Heart left ventricle (tissue), 16 donors: ENCODE measurements at places on chromosomes 5 and 9.

DNA sequence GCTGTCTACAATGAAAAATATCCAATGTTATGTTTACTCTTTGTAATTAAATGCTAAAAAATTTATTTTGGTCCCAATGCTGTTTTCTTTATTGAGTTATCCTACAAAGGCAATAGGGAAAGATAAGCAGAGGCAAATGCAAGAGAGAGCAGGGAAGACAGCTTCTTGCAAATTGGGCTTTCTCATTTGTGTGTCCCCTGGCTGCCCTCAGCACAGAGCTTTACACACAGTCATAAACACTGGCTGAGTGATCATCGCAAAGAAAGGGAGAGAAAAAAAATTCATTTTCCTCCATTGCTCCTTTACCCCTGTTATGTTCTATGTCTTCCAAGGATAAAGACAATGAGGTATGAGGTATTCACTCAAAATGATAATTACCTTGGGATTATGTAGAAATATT, 2.3 kb upstream of the TSSK1B start:
- no peak for DNase-seq

GRCh38 chr5:176959051-176959450, 47.5 kb downstream of the UIMC1 start:
- DNase-seq: no peak

GRCh38 chr5:39654715-39655114, 229.9 kb upstream of the DAB2 start:
- no peak for DNase-seq

DNA sequence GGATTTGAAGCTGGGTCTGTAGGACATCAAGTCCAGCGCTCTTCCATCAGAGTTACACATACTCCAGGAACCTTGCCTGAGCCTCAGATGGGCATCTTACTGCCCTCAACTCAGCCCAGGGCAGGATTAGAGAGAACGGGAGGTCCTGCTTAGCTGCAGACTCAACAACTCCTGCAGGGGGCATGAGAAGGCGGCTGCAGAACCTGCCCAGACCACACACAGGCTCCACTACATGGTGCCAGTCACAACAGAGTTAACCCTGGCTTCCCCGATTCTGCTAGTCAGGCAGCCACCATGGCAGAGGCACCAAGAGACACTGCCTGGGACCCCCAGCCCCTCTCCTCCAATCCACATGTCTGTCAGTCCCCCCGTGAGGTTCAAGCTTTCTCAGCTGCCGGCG, 23.9 kb upstream of the CPLX2 start:
- no peak for DNase-seq

DNA sequence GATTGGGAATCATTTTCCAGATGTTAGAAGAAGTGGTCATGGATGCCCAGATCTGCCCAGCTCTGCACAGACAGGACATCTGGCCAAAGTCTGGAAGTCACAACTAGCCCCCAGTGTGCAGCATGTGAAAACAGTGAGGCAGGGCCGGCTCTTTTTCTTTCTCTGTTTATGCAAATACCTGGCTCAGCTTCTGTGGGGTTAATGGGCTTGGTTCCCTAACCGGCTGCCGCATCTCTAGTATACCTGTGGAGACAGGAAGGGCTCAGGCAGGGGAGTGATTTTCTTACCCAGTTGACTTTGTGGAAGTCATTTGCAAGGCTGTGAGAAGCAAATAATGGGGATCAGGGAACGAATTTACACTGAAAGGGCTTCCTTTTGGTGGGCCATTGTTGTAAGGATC, 254.8 kb upstream of the PANK3 start:
- DNase-seq: no peak

GRCh38 chr5:89449392-89450148, 566.6 kb upstream of the MEF2C start:
- DNase-seq: no peak

DNA sequence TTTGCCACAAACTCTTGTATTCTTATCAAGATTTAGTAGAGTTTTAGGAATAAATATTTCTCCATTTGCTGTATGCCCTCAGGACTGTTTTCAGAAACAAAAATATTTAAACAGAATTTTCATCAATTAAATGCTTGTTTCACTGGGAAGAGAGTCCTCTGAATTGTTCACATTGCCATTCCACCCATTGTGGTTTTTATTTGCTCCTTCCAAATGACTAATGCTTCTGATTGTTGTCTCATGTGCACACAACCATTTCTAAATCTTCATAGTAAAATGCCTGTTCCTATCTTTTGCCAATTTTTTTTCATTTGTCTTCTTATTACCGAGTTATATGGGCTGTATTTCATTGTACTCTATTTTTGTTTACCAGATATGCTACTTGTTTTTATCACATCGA, 10.6 kb downstream of the MARCOL start:
- DNase-seq: no peak

DNA sequence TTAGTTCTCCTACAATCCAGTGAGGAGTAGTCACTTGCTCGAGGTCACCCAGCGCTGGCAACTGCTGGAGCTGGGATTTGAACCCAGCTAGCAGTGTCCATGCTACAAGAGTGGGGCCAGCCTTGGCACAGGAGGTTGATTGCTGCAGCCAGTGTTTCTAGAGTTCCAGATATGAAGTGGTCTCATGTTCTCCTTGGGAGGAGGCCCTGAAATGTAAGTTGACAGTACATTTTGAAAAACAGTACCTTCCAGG, 802 bp downstream of the CCDC107 start:
- DNase-seq: no peak

- DNase-seq: no peak
These were observed 20.2 kb upstream of the WHRN start for GRCh38 chr9:114525513-114525912.

GRCh38 chr5:32563614-32564013, 21.7 kb upstream of the SUB1 start:
- no peak for DNase-seq

- DNase-seq: no peak
These were observed 22.1 kb downstream of the ADRB2 start for GRCh38 chr5:148848393-148849031.

GRCh38 chr9:110728058-110728457, 59.5 kb downstream of the MUSK start:
- no peak for DNase-seq
